ENCODE measurements at places on chromosomes 1 and 21.

GRCh38 chr1:234545517-234546386 is 64.2 kb downstream of the IRF2BP2 start:
- no peak for DNase-seq

DNA sequence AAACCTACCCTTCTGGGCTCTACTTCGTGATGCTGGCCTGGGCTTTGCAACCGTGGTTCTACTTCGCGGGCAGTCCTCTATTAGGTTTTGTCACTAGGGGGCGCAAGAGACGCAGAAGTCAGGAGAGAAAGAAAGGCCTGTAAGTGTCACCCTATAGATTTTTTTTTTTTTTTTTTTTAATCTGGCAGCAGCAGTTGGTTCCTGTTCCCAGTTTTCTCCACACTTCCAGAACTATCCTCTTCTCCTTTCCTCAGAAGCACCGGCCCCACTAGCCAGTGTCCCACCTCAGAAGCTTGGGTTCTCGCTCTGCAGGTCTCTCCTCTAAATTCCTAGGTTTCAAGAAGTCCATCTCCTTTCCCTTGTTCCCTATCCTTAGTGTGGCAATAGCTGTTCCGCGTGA is 9.1 kb upstream of the LCE2D start:
- DNase-seq, result peak; percentile 48

- no peak for DNase-seq
Measured at GRCh38 chr1:116066868-116067565, 44.2 kb upstream of the MAB21L3 start.

DNA sequence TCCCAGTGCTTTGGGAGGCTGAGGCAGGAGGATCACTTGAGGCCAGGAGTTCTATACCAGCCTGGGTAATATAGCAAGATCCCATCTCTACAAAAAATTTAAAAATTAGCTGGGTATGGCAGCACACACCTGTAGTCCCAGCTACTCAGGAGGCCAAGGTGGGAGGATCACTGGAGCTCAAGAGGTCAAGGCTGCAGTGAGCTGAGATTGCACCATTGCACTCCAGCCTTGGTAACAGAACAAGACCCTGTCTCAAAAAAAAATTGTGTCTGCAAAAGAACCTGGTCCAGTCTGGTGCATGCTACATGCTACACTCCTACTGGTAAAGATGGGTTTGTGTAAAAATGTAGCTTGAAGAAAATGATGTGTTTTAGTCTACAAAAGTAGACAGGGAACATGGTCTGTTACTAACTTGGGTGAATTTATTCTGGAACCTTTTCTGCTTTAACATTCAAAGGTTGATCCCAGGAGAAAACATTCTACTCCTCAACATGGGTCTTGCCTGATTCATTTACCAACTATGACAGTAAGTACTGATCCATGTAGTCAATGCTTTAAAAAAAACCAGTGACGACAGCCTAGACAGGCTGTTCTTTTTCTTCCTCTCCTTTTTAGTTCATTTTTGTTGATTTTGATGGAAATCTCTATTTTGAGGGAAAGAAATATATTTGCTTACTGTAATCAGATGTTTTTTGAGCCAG is 32.7 kb upstream of the ENAH start:
- no peak for DNase-seq

DNA sequence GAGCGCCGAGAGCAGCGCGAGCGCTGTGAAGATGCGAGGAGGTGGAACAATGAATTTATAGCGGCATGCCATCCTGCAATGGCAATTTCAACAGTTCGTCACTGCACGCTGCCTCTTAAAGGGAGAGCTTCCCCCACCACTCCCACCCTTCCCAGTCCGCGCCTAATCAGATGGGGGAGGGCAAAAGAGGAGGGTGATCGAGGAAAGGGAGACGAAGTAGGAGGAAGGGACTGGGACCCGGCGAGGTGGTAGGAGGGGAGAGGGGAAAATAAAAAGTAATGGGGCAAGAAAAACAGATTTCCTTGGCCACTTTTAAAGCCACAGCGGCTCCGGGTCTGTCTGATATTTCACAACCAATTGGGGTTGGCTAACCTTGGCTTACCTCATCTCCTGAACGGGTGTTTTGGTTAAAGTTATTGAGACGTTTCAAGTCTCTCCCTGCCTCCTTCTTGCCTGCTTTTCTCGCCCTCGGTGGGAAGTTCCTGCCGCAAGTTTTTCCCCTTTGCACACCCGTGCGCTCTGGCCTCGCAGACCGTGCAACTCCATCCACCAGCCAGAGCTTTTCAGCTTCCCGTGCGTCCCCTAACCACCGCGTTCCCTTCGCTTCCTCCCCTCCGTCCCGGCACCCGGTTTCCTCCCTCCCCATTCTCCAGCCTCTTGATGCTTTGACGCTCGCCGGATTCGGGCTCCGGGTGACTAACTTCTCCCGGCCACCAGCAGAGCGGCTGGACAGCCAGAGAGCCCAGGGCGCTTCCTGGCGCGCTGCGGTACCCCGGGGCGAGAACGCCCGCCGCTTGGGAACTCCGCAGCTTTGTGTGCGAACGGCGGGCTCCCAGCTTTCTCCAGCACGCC is at the start of gene ADAMTS5:
Gene ADAMTS5, minus strand, starts transcription at position 27 of the 852 bp plus-strand sequence. CDS start 697 bp downstream, outside the sequence.
- peak; percentile 53 for DNase-seq

DNA sequence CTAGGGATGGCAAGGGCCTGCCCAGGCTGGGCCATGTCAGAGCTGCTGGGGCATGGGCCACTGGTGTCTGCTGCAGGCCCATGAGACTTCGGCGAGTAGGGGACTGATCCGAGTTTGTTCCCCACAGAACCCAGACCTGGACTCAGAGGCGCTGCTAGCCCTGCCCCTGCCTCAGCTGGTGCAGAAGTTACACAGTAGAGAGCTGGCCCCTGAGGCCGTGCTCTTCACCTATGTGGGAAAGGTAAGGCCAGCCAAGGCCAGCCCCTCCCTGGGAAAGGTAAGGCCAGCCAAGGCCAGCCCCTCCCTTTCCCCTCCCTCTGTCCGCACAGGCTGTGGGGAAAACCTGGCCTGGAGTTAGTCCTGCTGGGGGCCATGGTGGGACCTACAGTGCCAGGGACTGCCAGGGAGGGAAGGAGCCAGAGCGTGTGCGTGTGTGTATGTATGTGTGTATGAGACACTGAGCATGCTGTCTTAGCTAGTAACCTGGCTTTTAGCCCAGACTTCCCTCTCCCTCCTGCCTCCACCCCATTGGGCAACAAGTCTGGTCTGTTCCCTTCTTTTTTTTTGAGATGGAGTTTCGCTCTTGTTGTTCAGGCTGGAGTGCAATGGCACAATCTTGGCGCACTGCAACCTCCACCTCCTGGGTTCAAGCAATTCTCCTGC is 8.0 kb downstream of the FAAH start:
- no peak for DNase-seq

DNA sequence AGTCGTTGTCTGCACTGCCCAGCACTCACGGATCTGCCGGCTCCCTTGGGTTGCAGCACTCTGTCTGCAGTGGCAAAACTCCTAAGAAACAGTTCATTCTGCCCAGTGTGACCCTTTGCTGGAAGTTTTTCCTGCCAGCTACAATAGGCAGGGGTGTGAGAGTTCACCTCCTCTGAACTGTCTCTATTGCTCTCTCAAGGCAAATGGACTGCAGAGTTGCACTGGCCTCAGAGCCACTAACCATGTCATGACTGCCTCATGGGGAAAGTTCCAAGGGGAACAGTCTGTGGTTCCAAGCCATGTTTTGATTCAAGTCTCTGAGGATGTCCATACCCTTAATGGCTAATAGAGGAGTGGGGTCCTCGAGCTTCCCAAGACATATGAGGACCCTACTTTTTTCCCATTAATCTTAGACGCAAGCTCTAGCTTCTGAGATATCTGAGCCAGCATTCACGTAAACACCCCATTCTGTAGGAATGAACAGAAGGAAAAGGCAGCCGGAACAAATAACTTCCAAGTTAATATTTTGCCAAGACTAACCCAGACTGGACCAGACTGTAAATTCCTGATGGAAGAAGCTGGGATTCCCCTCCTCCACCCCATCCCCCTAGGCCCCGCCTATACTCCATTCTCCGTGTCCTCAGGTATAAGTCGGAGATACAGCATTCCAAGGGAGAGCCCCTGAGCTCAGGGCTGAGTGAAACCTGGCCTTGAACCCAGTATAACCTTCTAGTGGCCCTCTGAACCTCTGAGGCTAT is 93.8 kb upstream of the AKT3 start:
- DNase-seq, result no peak

DNA sequence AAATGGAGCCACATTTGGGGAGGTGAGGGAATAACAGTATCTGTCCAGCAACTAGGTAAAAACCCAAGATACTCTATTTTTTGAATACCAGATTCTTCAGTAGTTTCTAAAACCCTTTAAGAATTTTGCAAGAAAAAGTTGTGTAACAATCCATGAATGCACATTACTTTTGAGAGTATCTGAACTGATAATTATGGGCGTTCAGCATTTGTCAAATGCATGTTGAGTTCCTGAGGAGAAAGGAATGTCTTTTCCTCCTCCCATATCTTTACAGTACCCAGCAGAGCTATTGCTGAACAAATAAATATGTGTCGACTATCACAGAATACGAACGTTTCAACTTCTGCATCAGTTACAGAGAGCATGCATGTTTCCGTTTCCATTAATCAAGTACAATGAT is 104.5 kb downstream of the PCNX2 start:
- no peak for DNase-seq

- DNase-seq, result no peak
Measured at GRCh38 chr21:33866826-33867225, 48.8 kb downstream of the ATP5PO start.

- no peak for DNase-seq
Measured at GRCh38 chr1:202689493-202690342, 20.5 kb downstream of the SYT2 start.

- DNase-seq, result no peak
Measured at GRCh38 chr1:213947200-213947801, 40.5 kb upstream of the PROX1 start.

DNA sequence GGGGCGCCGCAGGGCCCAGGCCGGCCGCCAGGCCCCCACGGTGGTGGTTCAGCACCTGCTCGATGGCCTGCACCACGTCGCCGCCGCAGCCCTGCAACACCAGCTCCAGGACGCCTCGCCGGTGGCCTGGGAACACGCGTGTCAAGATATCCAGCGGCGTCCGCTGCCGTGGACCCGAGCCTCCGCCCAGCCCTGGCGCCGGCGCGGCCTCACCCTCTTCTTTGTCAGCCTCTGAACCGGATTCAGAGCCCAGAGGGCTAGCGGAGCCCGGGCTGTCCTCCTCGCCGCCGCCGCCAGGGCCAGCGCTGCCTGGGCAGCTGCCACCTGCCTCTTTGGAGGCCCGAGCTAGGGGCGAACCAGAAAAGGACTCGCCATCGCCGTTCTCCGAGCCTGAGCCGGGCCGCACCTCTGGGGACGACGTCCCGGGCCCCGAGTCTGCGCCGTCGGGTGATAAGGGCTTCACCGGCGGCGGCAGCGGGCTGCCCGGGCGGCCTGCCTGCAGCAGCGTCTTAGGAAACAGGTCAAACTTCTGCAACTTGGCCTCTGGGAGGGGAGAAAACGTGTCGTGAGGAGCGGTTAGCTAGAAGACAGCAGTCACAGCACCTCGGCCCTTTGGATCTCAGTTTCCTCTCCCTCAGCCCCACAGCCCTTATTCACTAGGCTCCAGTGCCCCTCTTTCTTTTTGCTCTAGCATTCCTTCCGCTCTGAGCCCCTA is 3.9 kb downstream of the DMRTA2 start:
- no peak for DNase-seq

GRCh38 chr1:5880630-5881405 is 111.4 kb downstream of the NPHP4 start:
- no peak for DNase-seq

DNA sequence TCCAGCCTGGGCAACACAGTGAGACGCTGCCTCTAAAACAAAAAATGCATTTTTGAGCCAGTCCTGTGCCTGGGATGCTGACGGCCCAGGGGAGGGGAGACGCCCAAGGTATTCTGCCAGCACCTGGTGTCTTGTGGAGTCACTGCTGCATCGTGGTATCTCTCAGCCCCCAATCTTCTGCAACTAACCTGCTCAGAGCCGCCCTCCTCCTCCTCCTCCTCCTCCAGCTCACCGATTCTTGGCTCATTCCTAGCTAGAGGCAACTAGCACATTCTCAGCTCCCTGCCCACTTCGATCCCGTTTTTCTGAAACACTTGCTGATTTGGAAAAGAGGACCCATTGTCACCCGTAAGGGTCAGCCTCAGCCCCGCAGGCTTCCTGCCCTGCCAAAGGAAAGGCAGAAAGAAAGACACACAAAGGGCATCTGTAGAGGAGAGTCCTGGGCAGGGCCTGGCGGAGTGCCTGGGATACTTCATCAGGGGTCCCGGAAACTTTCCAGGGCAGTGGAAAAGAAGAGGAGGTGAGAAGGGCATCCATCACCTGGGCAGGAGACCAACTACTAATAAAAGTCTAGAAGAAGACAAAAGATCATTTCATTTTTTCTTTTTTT is 20.7 kb downstream of the GPR157 start:
- no peak for DNase-seq

GRCh38 chr1:78441921-78442320 is 48.9 kb upstream of the PTGFR start:
- no peak for DNase-seq

- DNase-seq, result no peak
Measured at GRCh38 chr1:55073187-55073916, 34.0 kb downstream of the PCSK9 start.

DNA sequence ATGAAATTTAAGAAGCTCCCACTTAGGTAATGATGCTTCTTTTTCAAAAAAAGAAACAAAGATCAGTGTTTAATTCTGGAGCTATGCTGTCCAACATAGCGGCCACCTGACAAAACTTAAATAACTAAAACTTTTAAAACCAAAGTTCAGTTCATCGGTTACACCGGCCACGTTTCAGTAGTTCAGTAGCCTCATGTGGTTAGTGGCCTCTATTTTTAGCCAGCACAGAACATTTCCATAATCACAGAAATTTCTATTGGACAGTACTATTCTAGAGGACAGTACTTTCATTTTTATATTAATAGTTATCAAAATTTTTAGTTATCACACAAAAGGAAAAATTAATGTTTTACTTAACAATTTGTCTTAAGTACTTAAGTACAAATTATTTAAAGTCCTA is 141.0 kb downstream of the USP25 start:
- no peak for DNase-seq

GRCh38 chr21:44792702-44793591 is 8.7 kb downstream of the UBE2G2 start:
- peak; percentile 90 for DNase-seq

- DNase-seq, result no peak
Measured at GRCh38 chr1:41629571-41629970, 145.1 kb upstream of the EDN2 start.

GRCh38 chr1:221907166-221907932 is 165.5 kb upstream of the DUSP10 start:
- no peak for DNase-seq

GRCh38 chr1:151416231-151416630 is 16.9 kb downstream of the PSMB4 start:
- DNase-seq, result no peak

- DNase-seq, result no peak
Measured at GRCh38 chr1:206691604-206692003, 6.9 kb downstream of the MAPKAPK2 start.

DNA sequence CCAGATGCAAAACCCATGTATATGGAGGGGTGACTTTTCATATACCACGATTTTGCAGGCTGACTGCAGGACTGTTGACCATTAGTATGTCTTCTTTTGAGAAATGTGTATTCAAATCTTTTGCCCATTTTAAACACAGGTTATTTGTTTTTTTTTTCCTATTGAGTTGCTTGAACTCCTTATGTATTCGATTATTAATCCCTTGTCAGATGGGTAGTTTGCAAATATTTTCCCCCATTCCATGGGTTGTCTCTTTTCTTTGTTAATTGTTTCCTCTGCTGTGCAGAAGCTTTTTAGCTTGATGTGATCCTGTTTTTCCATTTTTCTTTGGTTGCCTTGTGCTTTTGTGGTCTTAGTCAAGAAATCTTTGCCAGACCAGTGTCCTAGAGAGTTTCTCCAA is 24.6 kb upstream of the KLF17 start:
- no peak for DNase-seq

GRCh38 chr21:40053007-40053406 is 185.8 kb downstream of the PCP4 start:
- no peak for DNase-seq

Data from D341Med (cell line).